ENCODE measurements at places on chromosomes 12 and 14.

DNA sequence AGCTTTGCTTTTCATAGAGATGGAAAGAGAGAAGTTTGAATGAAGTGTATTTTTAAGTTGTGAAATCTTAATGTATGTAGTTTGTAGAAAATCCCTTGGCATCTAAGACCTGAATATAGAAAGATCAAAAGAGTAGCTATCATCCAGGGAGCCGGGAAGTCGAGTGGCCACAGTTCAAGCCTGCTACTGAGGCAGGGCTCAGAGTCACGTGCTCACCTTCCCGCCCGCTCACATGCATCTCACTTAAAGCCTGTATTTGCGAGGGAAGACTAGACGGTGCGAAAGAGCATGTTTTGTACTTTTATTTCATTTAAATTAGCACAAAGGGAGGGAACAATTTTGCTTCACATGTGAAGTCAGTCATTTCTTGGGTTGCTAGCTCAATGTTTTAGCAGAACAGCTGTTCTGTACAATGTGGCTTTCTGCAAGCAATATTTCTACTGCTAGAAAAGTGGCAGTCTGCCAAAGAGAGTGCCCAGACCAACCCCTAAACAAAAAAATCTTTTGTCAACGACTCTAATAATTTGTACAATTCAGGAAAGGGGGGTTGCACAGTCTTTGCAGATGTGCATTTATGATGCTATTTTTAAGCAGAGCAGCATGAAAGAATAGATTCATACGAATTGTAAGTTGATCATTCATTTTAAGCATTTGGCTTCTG lies 290.7 kb downstream of the NPAS3 start:
- DNase-seq, result peak; percentile 87

GRCh38 chr14:90049390-90049789 lies 12.4 kb upstream of the KCNK13 start:
- no peak for DNase-seq

GRCh38 chr12:71873821-71874220 lies 34.3 kb downstream of the TBC1D15 start:
- DNase-seq, result no peak

DNA sequence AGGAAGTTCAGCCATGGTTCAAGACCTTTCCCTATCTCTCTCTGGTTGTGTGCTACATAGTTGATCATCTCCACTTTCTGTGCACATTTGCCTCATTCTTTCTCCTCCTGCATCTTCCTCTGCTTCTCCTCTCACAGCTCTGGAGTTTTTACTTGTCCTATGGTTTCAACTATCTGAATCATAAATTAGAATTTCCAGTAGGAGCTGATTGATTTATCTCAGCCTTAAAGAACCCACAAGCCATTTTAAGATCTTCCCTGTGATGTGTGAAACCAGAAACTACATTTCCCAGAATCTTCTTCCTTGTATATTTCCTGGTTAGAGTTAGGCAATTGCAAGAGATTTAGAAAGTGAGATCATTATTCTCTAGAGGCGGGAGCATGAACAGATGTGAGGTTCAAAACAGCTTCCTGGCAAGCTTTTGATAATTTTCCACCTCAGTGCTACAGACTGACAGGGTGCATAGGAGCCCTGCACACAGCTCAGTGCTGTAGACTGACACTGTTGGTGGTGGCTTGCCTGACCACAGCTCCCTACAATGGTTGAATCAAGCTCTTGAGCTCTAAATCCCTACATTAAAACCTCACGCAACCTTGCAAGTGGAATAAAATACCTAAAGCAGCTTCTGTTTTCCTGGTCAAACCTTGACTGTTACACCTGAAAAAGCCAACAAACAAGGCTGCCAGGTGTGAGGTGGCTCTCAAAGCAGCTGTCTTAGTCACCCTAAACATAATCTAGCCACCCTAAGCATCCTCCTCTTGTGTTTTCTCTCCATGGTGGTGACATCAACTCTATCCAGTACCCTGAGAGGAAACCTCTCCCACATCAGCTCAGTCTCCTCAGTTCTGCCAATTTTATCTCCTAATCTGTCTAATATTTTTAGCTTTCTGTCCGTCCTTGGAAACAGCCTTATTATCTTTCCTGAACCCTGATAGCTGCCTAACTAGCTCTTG lies 21.5 kb upstream of the IFNG start:
- no peak for DNase-seq

- DNase-seq, result peak; percentile 72
These were observed 34.2 kb upstream of the KICS2 start for GRCh38 chr12:64256166-64256800.

DNA sequence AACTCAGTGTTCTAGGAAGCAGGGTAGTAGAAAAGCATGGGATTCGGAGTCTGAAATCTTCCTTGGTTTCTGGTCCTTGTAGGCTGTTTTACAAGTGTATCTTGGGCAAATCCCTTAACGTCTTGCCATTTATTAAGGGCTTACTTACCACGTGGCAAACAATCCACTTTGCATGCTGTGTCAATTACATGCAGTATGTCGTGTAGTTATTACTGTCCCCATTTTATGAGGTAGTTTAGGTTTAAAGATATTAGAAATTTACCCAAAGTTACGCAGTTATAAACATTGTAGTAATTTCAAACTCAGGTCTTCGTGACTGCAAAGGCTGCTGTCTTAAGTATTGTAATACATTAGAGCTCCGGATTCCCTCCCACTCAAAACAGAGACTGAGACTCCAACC lies 1.5 kb upstream of the NOVA1 start:
- DNase-seq, result no peak

DNA sequence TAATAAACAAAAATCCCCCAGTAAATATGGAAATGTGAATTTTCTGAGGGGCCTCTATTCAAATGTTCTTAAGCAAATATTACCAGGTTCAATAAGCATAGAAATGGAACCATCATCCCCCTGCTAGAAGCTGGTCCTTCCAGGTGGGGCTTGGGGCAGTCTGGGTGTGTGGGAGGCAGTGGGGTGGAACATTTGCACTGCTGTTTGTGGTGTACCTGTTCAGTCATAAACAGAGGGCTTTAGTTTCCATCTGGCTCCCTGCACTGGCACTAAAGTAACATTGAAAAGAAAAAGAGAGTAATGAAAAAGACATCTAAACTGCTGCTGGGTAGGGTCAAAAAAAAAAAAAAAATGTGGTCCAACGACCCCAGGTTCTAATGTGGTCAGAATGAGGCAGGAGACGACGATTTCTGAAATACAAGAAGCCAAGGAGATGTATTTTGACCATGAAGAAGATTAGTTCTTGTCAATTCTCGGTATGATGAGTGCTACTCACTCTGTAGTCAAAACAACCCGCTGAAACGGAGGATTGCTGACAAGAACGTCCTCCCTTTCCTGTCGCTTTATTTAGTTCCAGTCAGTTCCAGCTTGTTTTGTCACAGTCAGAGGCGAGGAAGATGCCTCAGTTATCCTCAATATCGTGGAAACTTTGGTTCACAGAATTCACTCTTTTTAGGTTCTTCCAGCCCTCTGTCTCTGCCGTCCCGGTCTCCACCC lies 44.2 kb upstream of the MANSC4 start:
- DNase-seq, result no peak

GRCh38 chr12:104057771-104058197 lies 6.5 kb upstream of the HCFC2 start:
- DNase-seq, result no peak

DNA sequence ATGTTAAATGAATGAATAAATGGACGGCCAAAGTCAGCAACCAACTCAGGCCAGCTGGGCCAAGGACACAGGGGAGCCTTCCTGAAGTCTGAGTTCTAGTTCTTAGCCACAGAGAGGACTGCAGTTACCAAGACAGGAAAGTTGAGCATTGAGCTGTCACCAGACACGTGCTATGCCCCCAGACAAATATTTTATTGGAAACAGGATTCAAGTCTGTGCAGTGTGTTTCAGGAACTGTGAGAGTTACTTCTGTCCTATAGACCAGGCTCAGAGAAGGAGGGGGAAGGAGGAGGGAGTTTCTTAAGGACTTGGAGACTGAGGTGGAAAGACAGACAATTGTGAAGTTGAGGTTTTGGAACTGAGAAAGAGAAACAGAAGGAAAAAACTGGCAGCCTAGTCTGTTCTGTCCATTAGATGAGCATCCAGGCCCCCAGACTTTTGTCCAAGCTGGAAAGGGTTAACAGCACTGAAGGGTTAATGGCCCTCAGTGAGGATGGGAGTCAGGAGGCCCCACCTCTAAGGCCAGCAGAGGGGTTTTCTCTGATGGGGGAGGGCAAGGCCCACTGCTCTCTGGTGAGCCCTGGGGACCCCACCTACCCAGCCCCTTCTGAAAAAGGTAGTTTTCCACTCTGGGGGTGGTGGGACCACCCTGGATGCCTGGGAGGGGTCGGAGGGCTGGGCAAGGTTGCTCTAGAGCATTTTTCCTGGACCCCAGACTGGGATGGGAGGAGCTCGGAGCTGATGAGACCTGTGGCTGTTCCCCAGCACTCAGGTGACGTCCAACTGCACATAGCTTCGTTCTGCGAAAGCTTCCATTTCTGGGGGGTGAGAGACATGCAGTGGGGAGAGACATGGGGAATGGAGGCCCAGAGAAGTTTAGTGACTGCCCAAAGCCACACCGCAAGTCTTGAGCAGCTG lies 6.9 kb upstream of the CMKLR1 start:
- DNase-seq, result no peak

DNA sequence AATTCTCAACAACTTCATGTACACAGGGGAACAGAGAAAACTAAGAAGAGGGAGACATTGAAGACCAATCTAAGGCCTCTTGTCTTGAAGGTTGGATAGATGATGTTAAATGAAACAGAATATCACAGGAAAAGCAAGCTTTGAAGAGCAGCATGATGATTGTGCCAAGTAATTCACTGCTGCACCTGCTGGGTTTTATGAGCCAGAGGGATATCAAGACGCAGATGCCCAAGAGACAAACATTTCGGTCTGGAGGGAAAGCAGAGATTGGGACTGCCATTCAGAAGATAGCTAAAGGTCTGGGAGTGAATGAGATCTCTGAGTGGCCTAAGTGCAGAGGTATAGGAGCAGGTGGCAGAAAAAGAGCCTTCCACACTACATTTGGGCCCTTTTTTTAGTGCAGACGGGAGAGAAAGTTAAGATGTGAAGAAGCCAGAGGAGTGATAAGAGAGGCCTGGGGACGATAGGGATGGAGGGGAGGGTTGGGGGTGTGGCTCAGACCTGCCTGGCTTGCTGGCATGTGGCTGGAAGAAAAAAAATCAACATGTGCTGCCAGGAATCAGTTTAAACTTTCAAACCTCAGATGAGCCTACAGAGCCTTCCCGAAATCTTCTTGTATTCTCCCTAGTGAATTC lies 200.6 kb downstream of the AEBP2 start:
- DNase-seq, result no peak

DNA sequence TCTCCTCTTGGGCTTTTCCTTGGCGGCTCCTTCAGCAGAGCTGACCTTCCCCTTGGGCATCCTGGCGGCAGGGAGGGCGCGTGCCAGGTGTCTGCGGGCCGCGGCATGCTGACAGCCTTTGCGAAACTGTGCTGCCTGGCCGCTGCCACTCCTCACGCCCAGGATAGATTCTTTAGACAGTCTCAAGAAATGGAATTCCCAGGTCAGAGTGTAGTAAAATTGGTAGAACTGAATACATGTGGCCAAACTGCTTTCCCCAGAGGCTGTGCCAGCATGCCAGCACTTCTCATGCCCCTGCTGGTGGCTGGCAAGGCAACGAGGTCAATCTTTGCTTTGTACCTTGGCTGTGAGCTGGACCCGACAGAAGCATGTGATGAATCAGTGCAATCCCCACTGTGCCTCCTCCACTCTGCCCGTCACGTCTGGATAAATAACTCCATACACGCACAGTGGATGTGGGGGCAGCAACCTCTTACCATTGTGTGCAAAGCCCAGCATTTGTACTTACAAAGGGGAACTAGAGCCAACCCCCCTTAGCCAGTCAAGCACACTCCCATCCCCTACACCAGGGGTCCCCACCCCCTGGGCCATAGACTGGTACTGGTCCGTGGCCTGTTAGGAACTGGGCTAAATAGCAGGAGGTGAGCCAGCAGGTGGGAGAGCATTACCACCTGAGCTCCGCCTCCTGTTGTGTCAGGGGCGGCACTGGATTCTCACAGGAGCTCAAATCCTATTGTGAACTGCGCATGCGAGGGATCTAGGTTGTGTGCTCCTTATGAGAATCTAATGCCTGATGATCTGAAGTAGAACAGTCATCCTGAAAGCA lies 90.9 kb downstream of the ACTN1 start:
- no peak for DNase-seq

GRCh38 chr14:49946320-49947141 lies 53.6 kb downstream of the ARF6 start:
- peak; percentile 76 for DNase-seq

GRCh38 chr14:91406982-91407381 lies 10.6 kb downstream of the CCDC88C start:
- no peak for DNase-seq

DNA sequence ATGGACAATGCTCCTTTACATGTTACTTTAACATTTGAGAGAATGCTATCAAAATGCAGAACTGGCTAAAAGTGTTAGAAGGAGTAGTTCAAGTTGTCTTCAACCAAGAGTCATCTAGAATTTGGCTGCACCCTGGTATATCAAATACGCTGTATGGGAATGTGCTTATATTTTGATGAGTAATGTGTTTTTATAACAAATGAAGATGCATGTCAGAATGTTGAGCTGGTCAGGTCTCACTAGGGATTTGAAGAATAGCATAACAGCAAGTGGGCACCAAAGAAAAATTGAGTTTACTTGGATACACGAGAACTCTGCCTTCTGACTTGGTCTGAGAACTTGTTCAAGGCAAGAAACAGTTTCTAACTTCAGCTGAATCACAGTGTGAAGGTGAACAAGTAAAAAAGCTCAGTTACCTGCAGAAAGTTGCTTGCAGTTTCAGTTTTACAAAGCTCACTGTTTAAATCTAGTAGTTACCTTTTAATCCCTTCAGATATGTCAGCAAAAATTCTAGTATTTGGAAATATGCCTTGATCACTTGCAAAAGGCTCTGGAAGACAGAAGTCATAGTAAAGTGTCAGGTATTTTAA lies 82.3 kb downstream of the PDE3A start:
- DNase-seq, result no peak

DNA sequence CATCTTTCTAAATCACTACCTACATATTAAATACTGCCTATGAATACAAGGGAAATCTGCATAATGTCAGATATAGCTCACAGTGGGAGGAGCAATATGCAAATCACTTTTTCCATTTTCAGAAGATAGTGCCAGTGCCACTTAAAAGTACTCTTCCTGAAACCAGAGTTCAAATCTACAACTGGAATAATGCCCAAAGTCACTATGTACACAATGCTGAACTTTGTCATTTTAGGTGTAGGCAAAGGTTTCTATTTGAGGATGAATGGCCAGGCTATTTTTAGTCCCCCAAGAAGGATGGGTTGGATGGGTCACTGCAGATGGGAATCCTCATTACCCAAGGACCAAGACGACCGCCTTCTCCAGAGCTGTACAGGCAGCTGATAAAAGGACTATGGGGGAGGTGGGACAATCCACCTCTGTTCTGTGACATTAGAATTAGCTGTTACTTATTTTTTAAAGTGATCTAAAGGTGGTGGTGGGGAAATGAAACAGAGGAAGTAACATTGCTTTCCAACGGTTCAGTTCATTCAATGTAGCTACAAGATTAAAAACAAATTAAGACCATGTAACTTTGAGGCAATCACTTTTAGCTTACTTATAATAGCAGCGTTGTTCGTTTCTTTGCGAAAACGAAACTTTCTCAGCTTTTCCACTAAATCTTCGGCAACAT lies 5.6 kb downstream of the GMFB start:
- DNase-seq, result no peak
